Fibroblast of skin of right quadriceps (primary cell): ENCODE measurements at places on chromosomes 4 and X.

- peak; percentile 51 for DNase-seq
These were observed 51.2 kb upstream of the MTNR1A start for GRCh38 chr4:186606591-186606992.

- DNase-seq, result peak; percentile 34
These were observed 41.5 kb downstream of the SOWAHB start for GRCh38 chr4:76856243-76857073.

DNA sequence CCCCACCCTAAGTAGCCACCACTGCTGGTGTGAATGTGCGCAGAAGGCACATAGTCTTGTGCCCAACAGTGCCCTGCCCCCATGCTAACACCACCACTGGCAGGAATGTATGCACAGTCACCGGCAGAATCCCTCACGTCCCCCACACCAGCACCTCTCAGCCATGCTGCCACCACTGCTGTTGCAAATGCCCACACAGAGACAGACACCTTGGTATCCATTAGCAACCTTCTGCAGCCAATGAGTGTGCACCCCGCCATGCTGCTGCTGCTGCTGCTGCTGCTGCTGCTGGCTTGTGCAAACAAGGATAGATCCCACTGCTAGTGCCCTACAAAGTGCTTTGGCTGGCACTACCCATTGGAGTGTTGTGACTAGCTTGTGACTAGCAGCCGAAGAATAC lies 52.4 kb upstream of the MMAA start:
- no peak for DNase-seq

- DNase-seq, result no peak
These were observed 114.2 kb upstream of the MAP3K15 start for GRCh38 chrX:19629541-19629940.

DNA sequence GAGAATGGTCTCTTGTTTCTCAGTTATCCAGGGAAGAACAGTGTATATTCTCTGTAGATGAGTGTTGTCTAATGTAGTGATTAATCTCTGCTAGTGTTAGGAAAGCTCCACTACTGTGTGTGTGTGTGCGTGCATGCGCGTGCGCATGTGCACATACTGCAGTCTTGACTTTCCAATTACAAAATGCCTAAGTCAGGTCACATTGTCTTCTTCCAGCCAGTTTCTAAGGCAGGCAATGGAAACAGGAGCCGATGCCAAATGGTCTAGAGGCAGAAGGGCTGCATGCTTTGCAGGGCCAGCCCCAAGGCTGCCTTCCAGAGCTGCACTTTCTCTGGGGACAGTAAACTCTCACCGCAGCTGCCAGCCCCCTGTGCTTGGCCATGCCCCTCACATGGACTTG lies 30.5 kb upstream of the NAP1L5 start:
- DNase-seq, result no peak

GRCh38 chrX:153495362-153495751 lies 577 bp downstream of the BGN start:
- DNase-seq, result no peak

DNA sequence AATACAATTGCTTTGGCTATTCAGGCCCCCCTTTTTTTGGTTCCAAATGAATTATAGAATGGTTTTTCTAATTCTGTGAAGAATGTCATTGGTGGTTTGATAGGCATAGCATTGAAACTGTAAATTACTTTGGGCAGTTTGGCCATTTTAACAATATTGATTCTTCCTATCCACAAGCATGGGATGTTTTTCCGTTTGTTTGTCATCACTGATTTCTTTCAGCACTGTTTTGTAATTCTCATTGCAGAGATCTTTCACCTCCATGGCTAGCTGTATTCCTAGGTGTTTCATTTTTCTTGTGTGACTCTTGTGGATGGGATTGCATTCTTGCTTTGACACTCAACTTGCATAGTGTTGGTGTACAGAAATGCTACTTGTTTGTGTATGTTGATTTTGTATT lies 33.0 kb downstream of the ADH6 start:
- DNase-seq, result no peak

DNA sequence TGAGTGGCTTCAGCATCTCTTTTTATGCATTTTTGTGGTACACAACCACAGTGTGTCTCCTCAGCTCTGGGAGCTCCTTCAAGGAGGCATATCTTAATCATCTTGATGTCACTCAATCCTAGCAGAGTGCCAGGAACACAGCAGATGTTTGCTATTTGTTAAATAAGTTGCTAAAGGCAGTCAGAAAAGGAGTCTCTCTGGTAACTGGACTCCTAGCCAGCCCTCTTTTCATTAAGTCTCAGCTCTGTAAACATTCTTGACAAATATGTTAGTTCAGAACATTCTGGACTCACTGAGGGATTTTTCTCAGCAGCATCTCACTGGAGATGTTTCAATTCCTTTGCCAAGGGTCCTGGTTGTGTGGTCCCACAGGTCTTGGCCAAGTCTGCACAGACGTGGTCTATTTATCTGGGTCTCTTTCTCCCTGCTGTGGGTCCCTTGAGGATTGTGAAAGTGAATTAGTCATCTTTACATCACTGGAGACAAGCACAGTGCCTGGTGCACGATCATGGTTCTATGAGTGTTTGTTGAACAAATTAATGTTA lies 20.3 kb upstream of the FAM9C start:
- peak; percentile 84 for DNase-seq

GRCh38 chrX:119954374-119954773 lies 10.8 kb upstream of the NKAP start:
- no peak for DNase-seq
